ENCODE measurements at places on chromosomes 7 and 10.
A peak's percentile ranks its signal among the peaks of the same experiment; 100 is the strongest.

GRCh38 chr10:28282336-28282735, 20.5 kb downstream of the MPP7 start:
- H3K27ac ChIP-seq = peak overlapping the region; percentile 86
- H3K36me3 ChIP-seq = no peaks in the 10 kb centered on the region
- DNase-seq = no peak
- no peaks in the 10 kb centered on the region for H3K27me3 ChIP-seq

DNA sequence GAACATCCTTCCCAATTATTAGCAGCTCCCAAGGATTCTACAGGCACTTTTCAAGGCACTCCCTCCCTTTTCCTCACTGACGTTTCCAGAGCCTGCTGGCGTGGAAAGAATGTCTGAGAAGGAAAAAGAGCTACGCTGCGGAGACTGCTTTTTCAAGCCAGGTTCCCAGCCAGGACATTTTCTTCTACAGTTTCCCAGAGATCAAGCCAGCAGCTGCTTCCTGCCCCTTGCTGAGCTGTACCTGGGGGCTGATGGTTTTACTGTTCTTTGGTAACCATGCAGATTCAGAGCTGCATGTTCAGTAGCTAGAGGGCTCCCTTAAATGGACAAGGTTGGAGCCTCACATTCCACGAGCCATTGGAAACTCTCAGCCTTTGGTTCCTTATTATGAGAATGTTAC, 133.4 kb downstream of the EVX1 start:
- DNase-seq = no peak
- H3K4me3 ChIP-seq = no peak overlapping the region
- H3K27ac ChIP-seq = no peak overlapping the region
- peaks cover 8% of the 10 kb centered on the region for H3K4me1 ChIP-seq
- H3K36me3 ChIP-seq = no peaks in the 10 kb centered on the region

DNA sequence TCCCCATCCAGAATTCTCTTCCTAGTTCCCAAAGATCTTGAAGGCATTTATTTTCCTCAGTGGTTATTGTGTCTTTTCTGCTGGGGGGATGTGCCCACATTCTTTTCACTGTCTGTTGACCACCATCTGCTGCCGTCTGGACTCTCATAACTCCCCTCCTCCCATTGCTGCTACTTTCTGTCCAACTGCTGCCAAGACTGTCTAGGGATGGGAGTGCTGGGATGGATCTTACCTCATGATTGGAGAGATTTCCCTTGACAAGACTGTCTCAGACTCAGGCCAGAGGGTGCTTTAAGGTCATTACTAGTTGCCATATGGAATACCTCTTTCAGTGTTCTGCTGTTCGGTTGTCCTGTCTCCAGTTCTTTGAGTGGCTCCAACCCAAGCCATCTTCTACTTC, 141.6 kb downstream of the C1GALT1 start:
- no peaks in the 10 kb centered on the region for H3K27me3 ChIP-seq
- H3K27ac ChIP-seq = no peak overlapping the region
- H3K4me1 ChIP-seq = peaks cover 3% of the 10 kb centered on the region
- no peaks in the 10 kb centered on the region for H3K36me3 ChIP-seq

DNA sequence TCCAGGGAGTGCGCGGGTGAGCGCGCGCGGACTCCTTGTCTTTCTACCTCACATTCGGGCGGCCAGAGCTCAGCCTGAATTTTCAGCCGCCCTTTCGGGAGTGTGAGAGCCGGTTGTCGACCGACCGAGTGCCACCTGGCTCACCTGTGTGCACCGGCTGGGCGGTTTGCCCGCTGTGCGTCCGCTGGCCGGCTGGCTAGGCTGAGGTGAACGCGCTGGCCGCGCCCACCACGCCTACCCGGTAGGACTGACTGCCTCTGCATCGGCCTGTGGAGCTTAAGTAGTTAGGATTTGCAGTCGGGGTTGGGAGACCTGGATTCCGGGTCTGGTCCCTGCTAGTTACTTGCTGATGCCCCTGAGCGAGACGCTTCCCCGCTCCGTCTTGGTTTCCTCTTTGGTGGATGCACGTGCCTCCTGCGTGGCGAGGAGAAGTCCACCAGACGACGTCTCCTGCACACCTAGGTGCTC, 553 bp downstream of the TSPAN15 start:
- peak overlapping the region; percentile 83 for H3K27ac ChIP-seq
- H3K4me1 ChIP-seq = peaks cover 12% of the 10 kb centered on the region
- H3K27me3 ChIP-seq = peaks cover 20% of the 10 kb centered on the region
- H3K4me3 ChIP-seq = peak overlapping the region; percentile 84
- H3K36me3 ChIP-seq = no peaks in the 10 kb centered on the region
- DNase-seq = peak; percentile 18

DNA sequence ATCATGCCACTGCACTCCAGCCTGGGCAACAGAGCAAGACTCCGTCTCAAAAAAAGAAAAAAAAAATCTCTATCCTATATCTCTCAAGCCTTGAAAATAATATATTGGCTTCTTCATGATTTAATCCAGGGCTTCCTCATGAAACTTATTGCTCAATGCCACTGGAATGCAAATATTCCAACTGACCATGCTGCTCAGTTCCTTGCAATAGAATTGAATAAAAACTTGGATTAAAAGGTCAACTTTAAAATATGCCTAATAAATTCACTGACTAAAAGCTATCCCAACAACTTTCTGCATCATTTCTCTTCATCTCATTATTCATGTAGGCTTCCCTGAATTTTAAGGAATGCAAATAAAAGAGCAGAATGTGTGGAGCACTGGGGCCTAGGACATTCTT, 42.1 kb upstream of the NOBOX start:
- no peak for DNase-seq
- H3K4me1 ChIP-seq = no peaks in the 10 kb centered on the region
- no peak overlapping the region for H3K4me3 ChIP-seq
- H3K27me3 ChIP-seq = no peaks in the 10 kb centered on the region
- no peak overlapping the region for H3K27ac ChIP-seq

- no peak for DNase-seq
- H3K36me3 ChIP-seq = no peaks in the 10 kb centered on the region
- no peaks in the 10 kb centered on the region for H3K4me1 ChIP-seq
- H3K27ac ChIP-seq = no peak overlapping the region
- H3K4me3 ChIP-seq = no peak overlapping the region
- H3K27me3 ChIP-seq = no peaks in the 10 kb centered on the region
These were observed 42.8 kb upstream of the MKLN1 start for GRCh38 chr7:131284702-131285419.

- H3K4me1 ChIP-seq = no peaks in the 10 kb centered on the region
- DNase-seq = no peak
- no peak overlapping the region for H3K27ac ChIP-seq
These were observed 262.1 kb upstream of the CACNA2D1 start for GRCh38 chr7:82705517-82706260.

GRCh38 chr7:149832332-149833041, 5.7 kb upstream of the ZNF862 start:
- no peak overlapping the region for H3K4me3 ChIP-seq
- DNase-seq = no peak
- H3K27ac ChIP-seq = no peak overlapping the region

DNA sequence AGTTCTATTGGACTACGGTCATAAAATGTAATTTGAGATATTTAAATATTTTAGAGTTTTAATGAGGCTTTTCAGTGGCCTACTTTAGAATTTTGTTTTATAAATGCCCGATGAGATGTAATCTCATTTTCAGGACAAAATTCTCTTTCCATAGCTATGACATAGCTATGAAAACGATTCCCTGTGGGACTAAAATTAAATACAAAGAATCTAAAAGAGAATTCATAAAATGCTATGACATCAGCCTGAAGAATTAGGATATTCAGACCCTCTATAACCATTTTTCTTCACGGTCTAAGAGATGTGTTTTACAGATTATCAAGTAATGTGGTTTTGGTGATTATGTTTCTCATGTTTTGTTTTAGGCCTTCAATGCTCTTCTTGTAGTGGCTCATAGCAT, 48.2 kb upstream of the ODAD2 start:
- H3K4me1 ChIP-seq = no peaks in the 10 kb centered on the region
- H3K27me3 ChIP-seq = no peaks in the 10 kb centered on the region
- no peak for DNase-seq

DNA sequence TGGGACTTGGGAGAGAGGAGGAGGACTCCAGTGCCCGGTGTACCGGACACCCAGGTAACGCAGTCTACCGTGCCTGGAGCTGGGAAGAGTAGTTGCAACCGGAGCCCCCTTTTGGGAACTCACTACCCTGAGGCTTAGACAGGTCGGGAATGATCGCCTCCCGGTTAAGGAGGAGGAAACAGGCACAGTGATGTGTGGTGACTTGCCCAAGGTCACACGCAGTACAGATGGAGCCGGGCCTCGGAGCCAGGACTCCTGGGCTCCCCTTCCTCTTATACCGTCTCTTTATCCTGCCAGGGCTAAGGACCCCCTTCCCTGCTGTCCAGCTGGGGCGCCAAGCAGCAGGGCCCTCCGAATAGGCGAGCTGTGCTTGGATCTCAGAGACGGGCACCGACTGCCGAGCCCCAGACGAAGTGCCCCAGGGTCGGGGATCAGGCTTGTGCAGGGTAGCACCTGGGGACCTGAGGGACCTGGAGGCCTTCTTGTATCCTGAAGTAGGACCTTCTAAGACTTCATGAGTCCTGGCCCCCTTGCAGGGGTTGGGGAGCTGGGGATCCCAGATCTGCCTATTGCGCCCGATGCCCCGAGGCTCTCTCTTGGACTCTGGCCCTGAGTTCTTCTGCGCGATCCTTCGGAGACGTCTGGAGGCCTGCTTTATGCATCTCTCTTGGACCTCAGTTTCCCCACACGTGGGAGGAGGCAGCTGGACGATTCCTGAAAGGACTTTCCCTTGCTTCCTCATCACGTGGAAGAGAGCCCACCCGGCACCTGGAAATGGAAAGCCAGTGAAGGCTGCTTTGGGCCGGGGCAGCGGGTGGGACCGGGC, 767 bp upstream of the CYP26A1 start:
- H3K27ac ChIP-seq = no peak overlapping the region
- peaks cover 29% of the 10 kb centered on the region for H3K4me1 ChIP-seq
- H3K36me3 ChIP-seq = no peaks in the 10 kb centered on the region
- no peak for DNase-seq
- H3K4me3 ChIP-seq = peak overlapping the region; percentile 79
- H3K27me3 ChIP-seq = peaks cover 72% of the 10 kb centered on the region

GRCh38 chr10:128140425-128140824, 14.2 kb upstream of the MKI67 start:
- no peaks in the 10 kb centered on the region for H3K36me3 ChIP-seq
- H3K27me3 ChIP-seq = peaks cover 19% of the 10 kb centered on the region
- no peaks in the 10 kb centered on the region for H3K4me1 ChIP-seq
- no peak overlapping the region for H3K27ac ChIP-seq
- no peak for DNase-seq

- H3K36me3 ChIP-seq = no peaks in the 10 kb centered on the region
- H3K4me1 ChIP-seq = no peaks in the 10 kb centered on the region
- H3K4me3 ChIP-seq = no peak overlapping the region
These were observed 191.4 kb downstream of the AGMO start for GRCh38 chr7:15370441-15370840.

- H3K36me3 ChIP-seq = peaks cover 13% of the 10 kb centered on the region
- H3K4me1 ChIP-seq = no peaks in the 10 kb centered on the region
- no peak overlapping the region for H3K27ac ChIP-seq
- no peaks in the 10 kb centered on the region for H3K27me3 ChIP-seq
These were observed 80.0 kb upstream of the DNAAF5 start for GRCh38 chr7:646487-646886.

- H3K36me3 ChIP-seq = no peaks in the 10 kb centered on the region
- H3K27ac ChIP-seq = peak overlapping the region; percentile 52
- DNase-seq = no peak
- H3K27me3 ChIP-seq = no peaks in the 10 kb centered on the region
These were observed 62.1 kb downstream of the ZWINT start for GRCh38 chr10:56298941-56299340.

GRCh38 chr10:9253121-9253520, 1198.6 kb downstream of the GATA3 start:
- H3K27ac ChIP-seq = no peak overlapping the region
- no peak overlapping the region for H3K4me3 ChIP-seq
- H3K27me3 ChIP-seq = peaks cover 12% of the 10 kb centered on the region

All from progenitor cell of endocrine pancreas (in vitro differentiated cells).